ENCODE measurements at places on chromosomes 11 and 22.
A peak's percentile ranks its signal among the peaks of the same experiment; 100 is the strongest.

DNA sequence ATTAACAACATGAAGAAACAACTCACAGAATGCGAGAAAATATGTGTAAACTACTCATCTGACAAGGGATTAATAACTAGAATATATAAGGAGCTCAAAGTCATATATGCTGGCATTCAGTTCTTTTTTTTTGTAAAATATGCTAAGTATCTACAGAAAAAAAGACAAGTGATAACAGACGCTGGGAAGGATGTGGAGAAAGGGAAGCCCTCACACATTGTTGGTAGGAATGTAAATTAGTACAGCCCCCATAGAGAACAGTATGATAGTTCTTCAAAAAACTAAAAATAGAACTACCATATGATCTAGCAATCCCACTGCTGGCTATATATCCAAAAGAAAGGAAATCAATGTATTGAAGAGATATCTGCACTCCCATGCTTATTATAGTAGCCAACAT is 13.8 kb downstream of the GAB2 start:
- no peak for DNase-seq

DNA sequence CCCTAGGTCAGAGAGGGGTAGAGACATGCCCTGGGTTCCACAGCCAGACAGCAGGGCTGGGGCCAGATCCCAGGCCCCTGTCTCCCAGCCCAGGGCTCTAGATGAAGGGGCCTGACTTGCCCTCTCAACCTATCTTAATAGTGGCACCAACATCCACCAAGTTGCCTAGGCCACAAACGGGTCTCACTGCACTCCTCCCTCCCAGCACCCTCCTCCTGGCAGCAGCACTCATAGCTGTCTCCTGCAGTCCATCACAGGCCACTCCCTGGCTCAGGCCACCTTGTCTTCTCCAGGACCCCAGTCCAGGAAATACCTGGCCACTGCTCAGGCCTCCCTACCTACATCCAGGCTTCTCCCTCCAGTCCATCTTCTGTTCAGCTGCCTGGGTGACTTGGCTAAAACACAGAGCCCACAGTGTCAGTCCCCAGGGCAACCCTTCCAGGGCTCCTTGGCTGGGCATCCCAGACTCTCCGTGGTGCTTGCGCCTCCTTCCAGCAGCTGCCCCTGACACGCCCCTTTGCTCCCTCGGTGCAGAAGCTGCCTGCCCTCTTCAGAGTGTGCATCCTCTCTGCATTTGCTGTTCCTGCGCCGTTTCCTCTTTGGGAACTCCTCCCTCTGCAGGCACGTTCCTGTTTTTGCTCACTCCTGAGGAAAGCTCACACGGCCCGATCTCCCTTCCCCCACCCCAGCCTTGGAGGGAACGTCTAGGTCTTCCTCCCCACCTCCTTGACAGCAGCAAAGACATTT is 40.5 kb downstream of the LRRC32 start:
- DNase-seq, result no peak

DNA sequence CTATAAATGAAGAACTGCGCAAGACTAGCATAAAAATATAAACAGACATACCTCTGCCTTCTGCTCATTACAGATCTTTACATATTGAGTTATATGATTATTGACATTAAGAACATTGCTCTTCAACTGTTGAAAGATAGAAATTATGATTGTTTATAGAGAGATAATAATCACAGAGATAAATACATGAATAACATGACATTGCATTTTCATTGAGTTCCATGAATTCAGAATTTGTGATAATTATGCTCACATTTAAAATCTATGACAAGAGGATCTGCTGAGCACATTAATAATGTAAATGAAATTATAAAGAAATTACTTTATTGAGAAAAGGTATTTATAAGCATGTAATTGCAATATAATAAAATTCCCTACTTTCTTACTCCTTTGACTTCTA is 24.8 kb downstream of the KIF18A start:
- no peak for DNase-seq

DNA sequence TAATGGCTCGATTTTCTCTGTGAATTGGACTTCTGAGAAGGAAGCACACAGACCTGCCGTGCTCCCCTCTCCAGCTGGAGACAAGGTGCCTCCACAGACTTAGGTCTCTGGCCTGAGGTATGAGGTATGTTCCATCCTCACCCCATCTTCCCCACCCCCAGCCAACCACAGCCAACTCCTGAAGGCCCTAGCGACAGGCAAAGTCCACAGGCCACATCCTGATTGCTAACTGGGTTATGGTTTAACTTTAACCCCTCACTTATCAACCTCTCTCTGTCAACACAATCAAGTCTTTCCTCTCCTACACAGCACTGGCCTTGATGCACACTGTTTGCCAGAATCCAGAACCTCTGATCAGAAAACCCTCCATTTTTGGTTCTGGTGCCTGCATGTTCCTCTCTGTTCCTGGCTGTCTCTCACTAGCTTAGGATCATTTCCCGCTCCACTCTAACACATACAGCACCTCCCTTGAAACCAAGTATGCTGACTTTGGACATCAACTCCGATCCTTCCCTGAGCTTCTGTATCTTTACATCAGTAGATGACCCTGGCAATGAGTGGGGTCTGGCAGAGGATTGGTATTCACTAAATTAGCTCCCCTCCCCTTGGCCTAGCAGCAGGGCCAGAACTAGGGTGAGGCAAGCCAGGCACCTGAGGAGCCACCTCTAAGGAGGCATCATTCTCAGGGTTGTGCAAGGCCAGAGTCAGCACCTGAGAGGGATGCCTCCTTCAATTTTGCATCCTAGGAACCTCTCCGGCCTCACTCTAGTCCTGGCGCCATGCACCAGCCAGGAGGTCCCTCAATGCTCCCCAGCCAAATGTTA is 22.0 kb downstream of the JAML start:
- DNase-seq, result no peak

- DNase-seq, result no peak
These were observed 203.2 kb downstream of the NAV2 start for GRCh38 chr11:19915808-19916207.

- peak; percentile 87 for DNase-seq
These were observed 3.7 kb upstream of the DPF2 start for GRCh38 chr11:65329944-65330403.
